ENCODE measurements at places on chromosomes 7 and 10. TPM values are rescaled to one million over a fixed set of nuclear protein-coding genes. Genes with fewer than 3 reads are reported as not detected.

DNA sequence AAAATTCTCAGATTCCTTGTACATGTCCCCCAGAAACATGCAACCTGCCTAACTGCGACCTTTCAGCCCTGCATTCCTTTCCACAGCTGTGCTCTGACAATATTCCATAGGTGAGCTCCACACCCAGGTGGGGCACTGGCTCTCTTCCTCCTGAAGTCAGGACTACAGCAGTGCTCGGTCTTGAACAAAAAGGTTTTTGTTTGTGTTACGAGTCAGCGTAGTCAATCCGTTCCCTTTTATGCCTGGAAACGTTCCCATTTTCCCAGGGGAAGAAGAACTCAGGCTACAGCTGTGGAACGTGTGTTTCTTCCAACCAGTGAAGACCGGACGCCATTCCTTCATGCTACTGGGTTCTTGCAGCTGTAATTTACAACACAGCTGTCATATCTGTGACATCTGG is 52.4 kb upstream of the PFKP start:
- DNase-seq, result no peak

Gene SHH
- total RNA-seq, result 10.0 TPM

GRCh38 chr7:80204919-80205318 is 70.3 kb downstream of the GNAI1 start:
- DNase-seq, result no peak

Gene HKDC1
- total RNA-seq, result 5.6 TPM

DNA sequence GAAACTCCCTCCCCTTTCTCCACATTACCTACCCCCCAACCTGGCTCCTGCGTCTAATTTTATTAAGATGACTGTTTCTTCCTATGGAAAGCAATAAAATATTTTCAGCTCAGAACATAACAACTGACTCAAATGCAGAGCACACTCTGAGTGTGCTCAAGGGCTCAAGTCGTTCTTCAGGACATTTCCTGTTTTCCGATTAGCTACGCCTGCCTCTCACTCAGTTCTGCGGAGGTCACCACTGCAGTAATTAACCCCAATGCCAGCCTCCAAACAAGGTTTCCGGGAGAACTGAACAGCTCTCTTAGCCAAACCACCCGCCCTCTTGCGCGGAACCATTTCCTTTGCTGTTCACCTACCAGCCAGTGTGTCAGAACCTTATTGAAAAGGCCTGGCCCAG is 19.3 kb downstream of the MYOF start:
- no peak for DNase-seq

DNA sequence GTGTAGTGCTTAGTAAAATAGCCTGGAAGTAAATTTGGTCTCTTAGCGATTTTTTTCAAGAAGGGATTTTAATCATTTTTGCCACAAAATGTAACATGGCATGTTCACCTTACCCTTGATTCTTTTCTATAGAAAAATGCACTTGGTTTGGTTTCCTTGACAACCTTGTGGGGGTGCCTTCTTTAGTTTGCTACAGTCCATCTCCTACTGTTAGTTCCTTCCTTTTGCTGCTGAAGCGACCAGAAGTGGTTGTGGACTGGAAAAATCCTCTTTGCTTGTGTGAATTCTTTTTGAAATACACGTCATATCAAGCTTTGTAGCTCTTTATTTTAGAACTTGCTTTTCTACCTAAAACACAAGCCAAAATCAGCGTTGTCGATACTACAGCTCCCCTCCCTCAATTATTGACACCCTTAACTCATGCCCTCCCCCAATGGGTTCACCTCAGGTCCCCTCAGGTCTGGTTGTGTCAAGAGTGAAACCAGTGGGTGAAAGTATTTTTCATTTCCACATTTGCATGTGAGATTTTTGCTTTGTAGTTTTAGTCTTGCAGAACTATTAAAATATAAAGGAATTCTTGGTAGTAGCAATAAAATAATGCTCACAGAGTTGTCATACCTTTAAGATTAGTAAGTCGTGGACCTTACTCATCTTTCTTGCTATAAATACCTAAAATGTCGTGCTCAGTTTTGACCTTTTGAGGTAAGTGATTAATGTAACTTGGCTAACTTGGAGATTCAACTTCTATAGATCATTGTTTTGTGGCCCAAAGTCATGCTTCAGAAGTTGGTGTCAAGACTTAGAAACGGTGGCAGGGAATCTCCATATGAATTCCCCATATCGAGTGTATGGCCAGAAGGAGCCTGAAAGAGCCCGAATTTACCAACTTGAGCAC is 1.5 kb downstream of the ACTR3B start:
- no peak for DNase-seq

GRCh38 chr7:157784041-157784835 is 447.4 kb downstream of the DNAJB6 start:
- DNase-seq, result no peak

Gene GIMAP2
- total RNA-seq, result 9.2 TPM

Gene SPDYE1
- total RNA-seq, result not detected

All from liver (tissue), 10 donors.